NCI-H460 (cell line): ENCODE measurements at places on chromosomes 11 and 22.

- DNase-seq: no peak
These were observed 13.9 kb downstream of the CD82 start for GRCh38 chr11:44579302-44579761.

DNA sequence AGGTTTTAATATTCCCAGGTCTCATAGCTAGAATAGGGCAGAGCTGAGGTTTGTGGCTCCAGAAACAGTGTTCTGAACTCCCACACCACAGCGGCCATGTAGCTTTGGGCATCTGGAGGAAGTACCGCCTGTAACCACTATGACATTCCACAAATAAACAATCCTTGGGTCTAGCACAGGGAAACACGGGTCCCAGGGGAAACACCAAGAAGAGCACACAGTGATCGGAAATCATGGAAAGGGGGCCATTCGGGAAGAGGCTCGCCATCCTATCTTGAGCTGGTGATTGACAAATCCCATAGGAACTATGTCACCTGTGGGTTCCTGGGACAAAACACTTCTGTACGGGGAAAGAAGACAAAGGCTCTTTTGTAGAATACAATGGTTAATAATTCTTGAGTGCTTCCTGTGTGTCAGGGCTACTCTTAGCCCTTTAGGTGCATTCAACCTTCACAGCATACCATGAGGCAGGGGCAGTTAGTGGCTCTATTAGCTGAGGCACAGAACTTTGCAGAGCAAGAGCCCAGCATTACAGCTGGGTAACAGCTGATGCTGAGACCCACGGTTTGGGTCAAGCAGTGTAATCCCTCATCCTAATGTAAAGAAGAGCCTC lies 514.2 kb downstream of the NTM start:
- no peak for DNase-seq

DNA sequence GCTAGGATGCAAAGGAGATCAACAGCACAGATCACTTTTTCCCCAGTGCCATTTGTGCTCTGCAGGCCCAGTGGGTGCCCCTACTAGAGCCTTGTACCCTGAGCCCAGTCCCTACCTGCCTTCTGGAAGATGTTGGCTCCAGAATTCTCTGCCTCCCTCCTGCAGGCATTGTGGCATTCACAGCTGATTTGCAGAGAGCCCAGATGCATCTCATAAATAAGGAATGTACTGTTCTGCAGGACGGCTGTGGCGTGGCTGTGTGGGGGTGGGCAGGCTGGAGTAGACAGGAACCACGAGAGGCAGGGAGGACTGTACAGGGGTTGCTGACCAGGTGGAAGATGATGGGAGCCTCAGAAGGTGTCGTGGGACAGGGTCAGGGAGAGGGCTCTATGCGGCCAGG lies 11.2 kb upstream of the MIAT start:
- no peak for DNase-seq

GRCh38 chr11:44930588-44931302 lies 19.9 kb downstream of the TP53I11 start:
- no peak for DNase-seq

GRCh38 chr11:73866586-73866996 lies 10.1 kb downstream of the COA4 start:
- DNase-seq: peak; percentile 28

GRCh38 chr11:3153291-3153861 lies 11.7 kb downstream of the OSBPL5 start:
- no peak for DNase-seq

DNA sequence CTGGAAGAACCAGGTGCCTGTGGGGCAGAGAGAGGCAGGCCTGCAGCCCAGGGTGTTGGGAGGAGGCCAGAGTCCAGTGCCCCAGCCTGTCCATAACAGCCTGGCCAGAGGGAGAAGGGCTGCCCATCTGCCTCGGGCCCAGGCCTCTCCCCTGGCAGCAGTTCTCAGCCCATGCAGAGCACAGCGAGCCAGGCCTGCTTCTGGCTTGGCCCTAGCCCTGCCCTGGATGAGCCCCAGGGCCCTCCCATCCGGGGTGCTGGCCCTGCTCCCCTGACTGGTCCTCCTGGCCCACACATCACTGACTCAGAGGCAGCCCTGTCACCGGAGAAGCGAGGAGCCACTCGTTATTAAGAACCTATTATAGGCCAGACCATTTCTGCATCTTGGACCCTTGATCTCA lies 19.7 kb upstream of the MYRF start:
- no peak for DNase-seq

GRCh38 chr11:86595451-86595850 lies 77.0 kb downstream of the ME3 start:
- DNase-seq: no peak

DNA sequence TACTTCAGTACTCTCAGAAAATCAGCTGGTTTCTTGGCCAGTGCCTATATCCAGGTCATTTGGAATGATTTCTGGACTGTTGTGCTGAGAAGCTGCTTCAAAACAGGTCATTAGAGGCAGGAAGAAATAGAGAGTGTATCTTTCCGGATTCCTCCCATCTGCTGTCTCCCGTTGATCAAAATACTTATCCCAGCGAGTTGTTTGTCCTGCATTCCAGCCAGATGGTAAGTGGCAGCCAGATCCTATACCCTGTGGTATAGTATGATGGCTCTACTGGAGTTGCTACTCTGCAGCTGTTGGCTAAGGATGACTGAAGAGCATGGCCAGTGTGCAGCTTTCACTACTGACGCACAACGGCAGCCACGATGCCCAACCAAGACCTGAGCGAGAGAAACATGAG lies 560.9 kb upstream of the ANO5 start:
- no peak for DNase-seq

DNA sequence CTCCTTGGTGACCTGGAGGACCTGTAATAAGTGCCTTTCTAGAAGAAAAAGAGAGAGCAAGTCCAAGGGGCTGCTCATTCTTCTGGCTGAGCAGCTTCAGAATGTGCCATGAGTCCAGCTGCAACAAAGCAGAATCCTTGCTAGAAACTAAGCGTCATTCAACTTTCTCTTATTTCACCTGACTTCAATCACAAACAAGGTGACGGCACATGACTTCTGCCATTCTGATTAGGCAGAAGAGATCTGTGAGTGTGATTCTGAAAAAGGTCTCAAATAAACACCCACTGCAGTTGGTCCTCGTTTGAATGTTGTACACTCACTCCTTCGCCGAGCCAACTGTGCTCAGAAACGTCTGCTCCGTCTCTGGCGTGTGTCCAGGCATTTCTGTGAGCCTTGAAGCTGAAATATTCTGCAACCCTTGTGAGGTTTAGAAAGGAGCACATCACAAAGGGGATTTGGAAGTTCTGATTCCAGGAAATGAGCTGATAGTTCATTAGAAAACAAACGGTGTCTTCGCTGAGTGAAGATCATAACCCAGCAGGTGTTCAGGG lies 623.8 kb upstream of the KIRREL3 start:
- no peak for DNase-seq

- DNase-seq: no peak
These were observed 779 bp downstream of the SELENOH start for GRCh38 chr11:57742087-57742452.

GRCh38 chr22:31089160-31090100 lies 8.3 kb downstream of the SMTN start:
- DNase-seq: no peak

DNA sequence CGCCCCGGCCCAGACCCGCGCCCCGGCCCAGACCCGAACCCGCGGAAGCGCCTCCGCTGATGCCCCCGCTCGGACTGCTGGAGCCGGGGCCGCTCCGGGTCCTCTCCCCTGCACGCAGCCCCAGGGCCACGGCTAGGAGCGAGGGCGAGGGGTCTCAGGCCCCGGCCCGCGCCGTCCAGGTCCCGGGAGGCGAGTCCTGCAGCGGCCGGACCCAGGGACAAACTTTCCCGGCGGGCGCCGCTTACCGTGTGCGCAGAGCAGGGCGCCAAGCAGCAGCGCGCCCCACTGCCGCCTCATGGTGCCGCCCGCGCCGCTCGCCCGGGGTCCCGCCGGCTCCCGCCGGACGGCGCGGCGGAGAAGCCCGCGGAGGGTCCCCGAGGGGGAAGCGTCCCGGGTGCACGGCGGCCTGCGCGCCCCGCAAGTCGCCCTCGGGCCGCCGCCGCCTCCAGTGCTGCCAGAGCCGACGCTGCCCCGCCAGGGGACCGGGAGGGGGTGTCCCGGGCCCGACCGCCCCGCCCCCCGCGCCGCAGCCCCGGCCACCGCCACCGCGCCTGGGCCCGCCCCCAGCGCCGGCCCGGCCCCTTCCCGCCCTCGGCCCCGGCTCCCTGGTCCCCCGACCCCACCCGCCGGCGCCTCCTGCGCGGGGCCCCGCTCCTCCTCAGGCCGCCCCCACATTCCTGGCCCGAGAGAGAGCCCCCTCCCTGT lies at the start of gene LRP4:
Gene LRP4, minus strand, starts transcription at position 468 of the 705 bp plus-strand sequence. Its CDS starts 171 bp downstream, at position 297.
- no peak for DNase-seq

DNA sequence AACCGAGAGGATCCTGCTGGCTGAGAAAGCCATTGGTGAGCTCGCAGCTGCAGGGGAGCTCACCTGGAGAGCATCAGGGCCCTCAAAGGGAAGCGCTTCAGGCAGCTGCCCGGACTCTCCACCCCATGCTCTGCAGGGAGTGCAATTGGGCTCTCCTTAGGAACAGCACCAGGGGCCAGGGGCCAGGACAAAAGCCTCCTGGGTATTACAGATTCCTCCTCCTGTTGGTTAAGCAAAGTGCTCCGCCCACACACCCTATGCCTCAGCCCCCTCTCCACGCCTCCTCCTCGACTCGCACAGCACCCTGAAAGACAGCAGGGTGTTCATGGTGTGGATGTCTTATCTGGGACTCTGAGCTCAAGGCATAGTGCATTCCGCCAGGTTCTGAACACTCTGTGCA lies 139.9 kb downstream of the SHANK2 start:
- no peak for DNase-seq

GRCh38 chr22:36510966-36511881 lies 4.4 kb upstream of the FOXRED2 start:
- peak; percentile 41 for DNase-seq
